ENCODE measurements at places on chromosomes 5 and 9. TPM values are rescaled to one million over a fixed set of nuclear protein-coding genes. Genes with fewer than 3 reads are reported as not detected.

DAB2IP gene
- total RNA-seq = 38.5 TPM

SLCO6A1 gene
- not detected for total RNA-seq

PCDHA9 gene
- 4.6 TPM for total RNA-seq

TMEM252 gene
- total RNA-seq = not detected

TRPM6 gene
- total RNA-seq = 0.44 TPM

DNAJC18 gene
- total RNA-seq = 30.2 TPM

Measured in camera-type eye (tissue), 1 donor.